Kidney glomerular epithelial cell (primary cell): ENCODE measurements at places on chromosomes 5 and 9.
A peak's percentile ranks its signal among the peaks of the same experiment; 100 is the strongest.

DNA sequence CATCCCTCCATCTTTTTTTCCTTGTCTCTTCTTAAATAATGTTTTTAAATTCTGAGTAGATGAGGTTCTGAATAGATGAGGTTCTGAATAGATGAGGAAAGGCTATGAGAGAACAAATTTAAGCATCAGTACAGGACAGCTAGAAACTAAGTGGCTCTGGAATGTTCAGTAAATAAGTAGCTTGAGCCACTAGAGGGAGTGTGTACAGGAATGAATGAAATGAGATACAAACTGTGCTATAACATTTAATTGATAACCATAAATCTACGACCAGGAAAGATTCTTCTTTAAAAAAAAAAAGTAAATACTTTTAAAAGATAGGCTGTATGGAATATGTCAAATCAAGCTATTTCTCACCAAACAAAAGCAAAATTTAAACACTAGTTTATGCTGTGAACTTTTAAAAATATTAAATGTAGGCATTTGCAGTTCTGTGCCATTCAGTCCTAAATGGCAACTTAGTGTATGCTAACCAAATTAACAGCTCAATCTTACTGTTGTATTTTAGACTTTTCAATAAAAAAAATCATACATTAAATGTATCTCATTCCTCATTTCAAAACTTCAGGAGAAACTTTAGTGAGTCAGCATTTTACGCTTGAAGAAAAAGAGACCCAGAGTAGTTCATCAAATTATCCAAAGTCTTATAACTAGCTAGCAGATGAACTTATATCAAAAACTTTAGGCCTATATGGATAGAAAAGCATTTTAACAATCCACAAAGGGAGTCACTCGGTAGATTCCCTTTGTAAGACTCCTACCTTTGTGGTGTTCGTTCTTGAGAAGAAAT, 70.4 kb upstream of the SNX2 start:
- DNase-seq: peak; percentile 40

- DNase-seq: no peak
Observed at GRCh38 chr5:57225553-57225952, 51.7 kb downstream of the GPBP1 start.

GRCh38 chr9:79604921-79605562, 33.3 kb downstream of the TLE4 start:
- DNase-seq: no peak

GRCh38 chr5:159571501-159572244, 241.4 kb upstream of the IL12B start:
- DNase-seq: no peak

DNA sequence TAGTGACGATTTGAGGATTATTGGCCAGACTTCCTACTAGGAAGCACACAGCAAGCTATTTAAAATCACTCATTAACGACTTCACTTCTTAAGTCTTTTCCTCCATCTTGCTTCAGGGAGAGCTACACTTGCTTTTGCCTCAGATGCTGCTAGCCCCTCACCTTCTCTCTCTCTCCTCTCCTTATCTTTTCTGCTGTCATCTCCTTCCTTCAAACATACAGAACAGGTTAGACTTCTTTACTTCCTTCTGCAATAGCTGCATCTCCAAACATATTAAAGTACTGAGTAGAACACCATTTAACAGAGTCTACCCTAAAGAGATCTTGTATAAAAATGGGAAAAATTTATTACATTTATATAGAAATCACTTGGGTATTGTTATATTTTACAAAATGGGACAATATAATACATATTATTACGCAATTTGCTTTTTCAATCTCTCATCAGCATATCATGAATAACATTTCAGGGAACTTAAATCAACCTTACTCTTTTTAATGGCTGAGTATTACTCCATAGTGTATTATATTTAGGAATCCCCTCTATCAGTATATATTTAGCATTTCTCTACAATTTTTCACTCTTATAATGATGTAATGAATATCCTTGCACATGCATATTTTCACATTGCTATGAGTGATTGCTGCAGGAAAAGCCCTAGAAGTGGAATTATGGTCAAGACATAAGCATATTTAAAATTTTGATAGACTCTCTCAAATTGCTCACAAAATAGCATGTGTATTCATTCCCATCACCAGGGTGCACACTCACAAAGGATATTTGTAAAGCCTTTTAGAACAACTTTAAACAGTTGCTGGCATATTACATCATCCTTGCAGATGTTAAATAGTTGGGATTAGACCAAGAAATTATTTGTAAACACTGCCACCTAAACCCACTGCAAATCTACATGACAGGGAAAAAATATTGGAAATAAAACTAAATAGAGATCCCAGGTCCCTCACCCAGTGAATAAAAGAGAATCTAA, 164.5 kb upstream of the NFIB start:
- DNase-seq: no peak

GRCh38 chr9:28941856-28942255, 1368.6 kb upstream of the C9orf72 start:
- no peak for DNase-seq

DNA sequence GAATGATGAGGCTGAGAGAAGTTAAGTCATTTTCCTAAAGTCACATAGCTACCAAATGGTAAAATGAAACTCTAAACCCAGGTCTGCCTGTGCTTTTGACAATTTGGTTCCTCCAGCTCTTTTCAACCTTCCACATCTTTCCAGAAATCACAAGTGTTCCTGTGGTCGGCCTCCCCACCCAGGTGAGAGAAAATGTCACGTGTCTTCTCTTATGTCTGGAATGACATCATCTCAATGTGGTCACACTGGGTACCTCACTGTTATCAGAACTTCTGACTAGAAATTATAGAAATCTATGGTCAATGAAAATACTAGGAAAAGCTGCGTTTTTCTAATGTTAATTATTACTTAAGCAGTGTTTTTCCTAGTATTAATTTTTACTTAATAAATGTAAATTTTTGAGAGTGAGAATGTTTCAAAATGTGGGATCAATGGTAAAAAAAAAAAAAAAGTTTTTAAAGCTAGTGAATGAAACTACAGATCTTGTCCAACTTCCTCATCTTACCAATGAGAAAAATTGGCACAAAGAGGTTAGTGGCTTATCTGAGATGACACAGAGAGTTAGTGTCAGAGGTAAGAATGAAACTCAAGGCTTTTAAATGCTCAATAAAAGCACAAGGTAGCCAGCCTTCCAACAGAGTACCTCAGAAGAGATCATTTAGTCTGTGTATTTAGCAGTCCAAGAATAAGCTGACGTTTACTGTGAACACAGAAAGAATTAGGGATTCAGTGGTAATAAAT, 228.7 kb upstream of the NR4A3 start:
- no peak for DNase-seq

GRCh38 chr5:179793468-179794139, at the start of gene LTC4S:
Gene LTC4S, plus strand, starts transcription at chr5:179793986. Its CDS starts 95 bp downstream, at chr5:179794081.
- no peak for DNase-seq

DNA sequence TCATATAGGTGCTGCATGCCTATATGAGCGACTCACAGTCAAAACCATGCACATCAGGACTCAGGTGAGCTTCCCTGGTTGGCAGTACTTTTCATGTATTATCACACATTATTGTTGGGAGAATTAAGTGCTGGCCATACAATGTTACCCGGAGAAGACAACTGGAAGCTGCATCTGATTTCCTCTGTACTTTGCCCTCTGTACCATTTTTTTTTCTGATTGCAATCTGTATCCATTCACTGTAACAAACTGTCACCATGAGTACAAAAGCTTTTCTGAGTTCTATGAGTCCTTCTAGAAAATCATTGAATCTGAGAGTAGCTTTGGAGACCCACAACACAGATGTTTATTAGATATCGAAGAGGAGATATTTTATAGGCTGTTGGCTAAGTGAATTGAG, 651.0 kb downstream of the NR2F1-AS1 start:
- no peak for DNase-seq

GRCh38 chr9:125888211-125888610, 141.0 kb downstream of the PBX3 start:
- no peak for DNase-seq

GRCh38 chr5:179732918-179733771, 523 bp downstream of the MAML1 start:
- DNase-seq: peak; percentile 60

DNA sequence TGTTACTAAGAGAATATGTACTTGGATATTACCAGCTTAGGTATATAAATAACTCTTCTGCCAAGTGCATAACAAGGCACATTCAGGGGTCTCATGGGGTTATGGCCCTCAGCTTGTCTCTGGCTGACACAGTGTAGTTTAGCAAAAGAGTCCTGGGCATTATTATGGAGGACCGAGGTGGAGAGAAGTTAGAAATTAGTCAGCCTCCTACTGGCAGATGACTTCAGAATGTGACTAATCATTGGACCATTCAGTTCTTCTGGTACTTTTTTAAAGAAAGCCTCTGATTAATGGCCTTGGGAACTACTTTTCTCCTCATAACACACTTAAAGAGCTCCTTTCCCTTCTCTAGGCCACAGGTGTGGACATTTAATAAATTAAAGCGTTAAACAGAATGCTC, 178.9 kb downstream of the SH3GL2 start:
- no peak for DNase-seq

DNA sequence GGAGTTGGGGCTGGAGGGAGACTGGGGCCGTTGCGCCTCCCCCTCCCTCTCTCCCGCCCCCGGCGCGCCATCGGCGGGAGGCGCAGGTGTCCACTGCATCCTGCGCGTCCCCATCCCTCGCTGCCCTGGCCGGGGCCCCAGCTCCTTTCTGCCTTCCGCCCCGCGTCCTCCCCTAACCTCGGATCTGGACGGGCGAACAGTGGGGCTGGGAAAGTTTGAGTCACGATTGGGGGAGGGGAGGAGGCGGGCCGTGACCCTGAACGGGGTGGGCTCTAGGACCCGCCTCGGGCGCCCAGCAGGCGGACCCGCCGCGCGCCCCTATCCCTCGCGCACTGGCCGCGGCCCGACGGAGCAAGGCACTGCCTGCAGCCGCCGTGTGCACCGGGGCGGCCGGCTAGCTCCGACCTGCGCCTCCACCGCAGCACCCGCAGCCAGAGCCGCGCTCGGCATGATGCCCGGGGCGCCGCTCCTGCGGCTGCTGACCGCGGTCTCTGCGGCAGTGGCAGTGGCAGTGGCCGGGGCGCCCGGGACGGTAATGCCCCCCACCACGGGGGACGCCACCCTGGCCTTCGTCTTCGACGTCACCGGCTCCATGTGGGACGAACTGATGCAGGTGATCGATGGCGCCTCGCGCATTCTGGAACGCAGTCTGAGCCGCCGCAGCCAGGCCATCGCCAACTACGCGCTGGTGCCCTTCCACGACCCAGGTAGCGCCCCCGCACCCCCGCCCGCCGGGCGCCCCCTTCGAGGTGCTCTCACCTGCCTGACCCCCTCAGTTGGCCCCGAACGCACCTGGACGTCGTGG, at the start of gene HMCN2:
HMCN2 (plus strand) TSS at position 330 of the 805 bp plus-strand sequence; CDS start at position 449, 119 bp downstream.
- DNase-seq: no peak

GRCh38 chr9:108363311-108363710, 492.5 kb downstream of the ACTL7B start:
- no peak for DNase-seq

DNA sequence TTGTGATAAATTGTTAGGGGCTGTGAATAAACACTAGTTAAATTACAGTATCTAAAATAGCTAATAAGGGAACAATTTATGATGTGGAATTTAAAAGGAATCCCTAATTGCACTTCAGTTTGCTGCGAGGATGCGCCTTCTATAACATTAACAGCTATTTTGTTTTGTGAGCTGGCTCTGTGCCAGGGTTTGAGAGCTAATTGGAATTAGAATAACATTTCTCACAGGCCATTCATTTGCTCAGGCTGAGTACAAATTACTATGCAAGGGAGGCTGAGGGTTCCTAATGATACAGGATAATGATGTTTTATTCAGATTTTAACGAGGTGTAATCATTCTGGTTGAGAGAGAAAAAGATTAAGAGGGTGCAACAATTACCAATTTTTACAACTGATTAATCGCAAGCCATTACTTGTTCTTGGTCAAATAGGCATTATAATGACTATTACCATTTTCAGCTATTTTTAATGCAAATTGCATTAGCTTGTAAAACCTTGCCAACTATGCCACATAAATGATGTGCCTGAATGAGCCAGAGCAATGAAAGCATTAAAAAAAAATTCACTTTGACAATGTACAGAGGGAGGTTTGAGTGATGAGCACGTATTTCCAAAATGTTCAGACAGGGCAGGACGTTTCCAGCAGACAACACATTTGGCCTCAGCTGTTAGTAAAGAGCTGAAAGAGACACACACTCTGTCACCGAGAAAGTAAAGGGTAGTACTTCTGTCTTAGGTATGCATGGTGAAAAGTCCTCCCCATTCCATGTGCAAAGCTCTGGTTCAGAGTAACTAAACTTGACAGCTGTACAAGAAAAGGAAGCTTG, 576.5 kb downstream of the TLE1 start:
- no peak for DNase-seq

DNA sequence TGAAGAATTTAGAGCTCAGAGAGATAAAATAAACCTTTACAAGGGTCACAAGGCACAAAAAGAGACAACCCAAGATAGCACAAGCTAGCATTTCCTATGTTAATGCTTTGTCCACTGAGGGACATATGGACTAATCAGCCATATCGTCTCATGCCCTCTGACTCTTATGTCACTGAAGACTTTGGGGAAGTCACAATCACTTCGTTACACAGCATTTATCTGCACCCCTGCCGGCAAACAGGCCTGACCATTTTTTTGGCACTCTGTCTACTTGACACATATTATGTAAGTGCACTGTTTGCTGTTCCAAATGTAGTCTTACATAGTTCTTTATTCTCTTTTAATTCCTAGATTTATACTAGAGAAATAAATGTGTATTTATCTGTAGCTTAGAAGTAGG, 13.9 kb upstream of the BNC2 start:
- no peak for DNase-seq
